ENCODE measurements at places on chromosomes 2 and 18.

DNA sequence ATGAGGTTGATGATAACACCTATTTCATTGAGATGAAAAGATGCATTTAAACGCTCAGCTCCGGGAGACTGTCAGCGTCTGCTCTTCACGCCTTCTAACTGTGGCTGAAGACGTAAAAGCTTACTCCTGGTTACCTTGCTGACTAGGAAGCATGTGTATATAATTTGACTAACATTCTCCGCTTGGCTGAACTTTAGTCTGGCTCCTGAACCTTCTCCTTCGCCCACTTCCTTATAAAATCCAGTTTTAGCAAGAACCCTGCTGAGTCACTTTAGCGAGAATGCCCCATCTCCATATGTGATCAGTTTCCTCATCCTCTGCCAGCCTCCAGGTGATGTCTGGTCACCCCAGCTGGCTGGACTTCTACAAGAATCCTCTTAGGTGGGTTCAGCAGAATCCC is 12.7 kb upstream of the CREG2 start:
- no peak for DNase-seq

GRCh38 chr2:146804288-146804687 is 1040.5 kb upstream of the ACVR2A start:
- no peak for DNase-seq

- no peak for DNase-seq
Observed at GRCh38 chr2:187349326-187349944, 98.6 kb downstream of the CALCRL start.

GRCh38 chr18:47113796-47114540 is 36.3 kb downstream of the HDHD2 start:
- no peak for DNase-seq

DNA sequence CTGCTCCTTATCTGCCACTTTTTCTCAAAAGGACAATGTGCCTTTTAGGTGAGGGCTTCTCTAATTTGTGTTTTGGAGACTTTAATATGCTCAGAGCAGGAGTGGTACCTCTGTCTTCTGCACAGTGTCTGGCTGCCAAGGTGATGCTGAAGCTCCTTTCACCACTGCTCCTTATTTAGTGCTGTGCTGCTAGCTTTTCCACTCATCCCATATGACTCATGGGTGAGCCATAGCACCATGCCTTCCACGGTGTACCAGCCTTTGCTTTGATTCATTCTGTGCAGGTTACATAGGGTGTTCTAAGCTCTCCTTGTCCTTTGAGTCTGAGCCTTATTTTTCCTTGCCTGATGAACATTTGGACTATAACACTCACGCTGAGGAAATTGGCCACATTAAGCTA is 202.4 kb downstream of the ARL6IP6 start:
- DNase-seq = no peak

DNA sequence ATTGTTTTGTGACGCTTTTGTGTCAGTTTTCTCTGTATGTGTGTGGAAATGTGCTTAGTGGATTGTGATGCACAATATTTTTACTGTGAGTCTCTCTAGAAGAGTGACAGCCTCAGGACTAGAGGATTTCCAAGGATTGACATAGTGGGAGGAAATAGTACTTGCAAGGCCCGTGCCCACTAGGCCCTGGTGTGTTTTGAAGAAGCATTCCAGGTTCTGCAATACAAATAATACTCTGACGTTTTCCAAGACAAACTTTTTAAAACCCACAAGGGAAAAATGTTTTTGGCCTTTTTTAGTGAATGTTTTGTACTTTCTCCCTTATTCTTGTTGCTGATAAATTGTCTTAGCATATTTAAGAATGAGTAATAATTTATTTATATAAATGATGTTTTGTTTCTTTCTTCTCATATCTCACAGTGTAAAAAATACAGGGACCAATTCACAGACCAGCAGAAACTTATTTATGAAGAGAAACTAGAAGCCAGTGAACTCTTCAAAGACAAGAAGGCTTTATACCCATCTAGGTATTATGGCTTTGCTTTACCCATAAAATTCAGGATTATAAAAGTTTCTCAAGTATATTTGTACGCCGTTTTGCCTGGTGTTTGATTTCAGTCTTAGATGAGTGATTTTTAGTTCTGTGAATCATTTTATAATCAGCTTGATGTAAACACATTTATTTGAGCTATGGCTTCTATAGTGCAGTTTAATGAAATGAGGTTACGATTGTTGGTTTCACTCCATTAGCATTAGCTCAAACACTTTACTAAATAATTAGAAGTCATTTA is 165.6 kb downstream of the MYO1B start:
- DNase-seq = no peak
